Pancreas (tissue), 10 donors: ENCODE measurements at places on chromosomes 11 and 22.
A peak's percentile ranks its signal among the peaks of the same experiment; 100 is the strongest.

DNA sequence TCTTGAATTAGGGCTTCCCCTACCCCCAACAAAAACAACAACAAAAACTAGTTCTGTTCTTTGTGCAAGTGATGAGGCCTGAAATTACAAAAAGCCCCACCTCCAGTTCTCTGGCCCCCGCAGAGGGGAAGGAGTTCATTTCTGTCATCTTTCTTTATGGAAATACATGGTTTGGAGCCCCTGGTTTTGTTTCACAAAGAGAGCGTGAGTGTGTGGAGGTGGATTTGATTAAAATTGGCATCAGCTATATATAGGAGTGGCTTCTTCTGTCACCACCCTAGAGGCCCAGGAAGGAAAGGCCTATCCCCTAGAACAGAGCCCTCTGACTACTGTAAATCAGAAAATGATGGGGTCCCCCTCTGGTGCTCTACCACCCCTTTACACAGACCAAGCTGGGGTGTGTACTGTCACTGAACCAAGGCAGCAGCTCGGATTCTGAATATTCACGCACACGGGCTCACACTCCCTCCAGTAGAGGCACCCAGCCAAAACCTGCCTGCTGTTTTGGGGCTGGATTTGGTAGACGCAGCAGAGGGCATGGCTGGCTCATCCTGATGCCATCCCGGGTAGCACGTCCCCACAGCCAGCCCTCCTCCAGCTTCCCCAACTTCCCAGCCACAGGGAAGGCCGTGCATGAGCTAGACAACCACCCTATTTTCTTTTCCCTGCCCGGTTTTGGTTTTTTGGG lies 19.4 kb downstream of the RCOR2 start:
- peaks cover 10% of the 10 kb centered on the region for H3K4me1 ChIP-seq
- no peak for DNase-seq
- H3K36me3 ChIP-seq = peaks cover 17% of the 10 kb centered on the region
- no peaks in the 10 kb centered on the region for H3K27me3 ChIP-seq
- H3K4me3 ChIP-seq = no peak overlapping the region

DNA sequence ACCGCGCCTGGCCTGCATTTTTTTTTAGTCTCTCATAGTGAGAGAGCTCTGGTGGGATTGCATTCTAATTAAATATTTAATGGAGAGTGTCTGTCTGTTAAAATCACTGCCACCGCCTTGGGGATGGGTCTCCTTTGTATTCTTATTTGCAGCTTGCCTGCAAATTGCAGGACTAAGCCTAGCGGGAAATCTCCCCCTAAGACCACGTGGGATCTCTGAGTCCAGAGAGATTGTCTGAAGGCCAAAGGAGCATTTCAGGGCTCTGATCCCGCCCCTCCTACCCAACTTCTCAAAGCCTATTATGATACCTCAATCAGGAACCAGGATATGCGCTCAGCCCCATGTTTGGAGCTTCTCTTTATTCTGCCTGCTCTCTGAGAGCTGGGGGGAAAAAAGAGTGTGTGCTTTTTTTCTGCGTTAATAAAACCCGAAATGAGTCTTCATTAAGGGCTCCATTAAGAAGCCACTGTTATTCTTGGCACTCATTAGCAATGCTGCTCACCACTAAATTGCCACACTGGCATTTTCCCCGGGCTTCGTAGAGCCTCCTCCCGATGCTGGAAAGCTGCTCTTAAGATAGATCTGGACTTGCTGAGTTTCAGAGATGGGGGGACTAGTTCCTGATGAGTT lies 92.9 kb upstream of the THY1 start:
- no peaks in the 10 kb centered on the region for H3K4me1 ChIP-seq
- H3K36me3 ChIP-seq = no peaks in the 10 kb centered on the region
- no peak overlapping the region for H3K4me3 ChIP-seq

- H3K27me3 ChIP-seq = no peaks in the 10 kb centered on the region
- H3K4me1 ChIP-seq = no peaks in the 10 kb centered on the region
- H3K4me3 ChIP-seq = no peak overlapping the region
- DNase-seq = no peak
Measured at GRCh38 chr11:7498193-7498592, 12.9 kb downstream of the OLFML1 start.

DNA sequence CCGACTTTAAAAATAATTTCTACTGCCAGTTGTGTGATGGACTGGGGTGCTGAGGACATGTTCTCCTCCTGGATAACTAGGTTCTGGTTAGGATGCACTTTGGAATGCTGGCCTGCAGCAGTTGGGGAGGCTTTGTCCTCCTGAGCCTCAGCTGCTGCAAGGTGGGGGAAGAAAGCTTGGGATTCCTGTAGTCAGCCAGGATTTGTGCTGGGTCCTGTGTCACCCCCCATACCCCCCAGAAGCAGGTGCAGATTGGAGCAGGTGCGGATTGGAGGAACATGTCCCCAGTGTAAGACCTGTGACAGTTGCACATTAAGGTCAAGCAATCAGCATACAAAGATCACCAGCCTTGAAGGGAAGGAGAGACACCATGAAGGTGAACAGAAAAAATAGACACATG lies 51.1 kb downstream of the MED15 start:
- H3K27me3 ChIP-seq = no peaks in the 10 kb centered on the region
- no peak overlapping the region for H3K4me3 ChIP-seq
- no peaks in the 10 kb centered on the region for H3K36me3 ChIP-seq
- no peak overlapping the region for H3K27ac ChIP-seq
- peaks cover 11% of the 10 kb centered on the region for H3K4me1 ChIP-seq

- no peaks in the 10 kb centered on the region for H3K27me3 ChIP-seq
- H3K4me1 ChIP-seq = no peaks in the 10 kb centered on the region
- no peak overlapping the region for H3K27ac ChIP-seq
- no peaks in the 10 kb centered on the region for H3K36me3 ChIP-seq
Measured at GRCh38 chr11:104763930-104764709, 134.1 kb downstream of the CASP12 start.

DNA sequence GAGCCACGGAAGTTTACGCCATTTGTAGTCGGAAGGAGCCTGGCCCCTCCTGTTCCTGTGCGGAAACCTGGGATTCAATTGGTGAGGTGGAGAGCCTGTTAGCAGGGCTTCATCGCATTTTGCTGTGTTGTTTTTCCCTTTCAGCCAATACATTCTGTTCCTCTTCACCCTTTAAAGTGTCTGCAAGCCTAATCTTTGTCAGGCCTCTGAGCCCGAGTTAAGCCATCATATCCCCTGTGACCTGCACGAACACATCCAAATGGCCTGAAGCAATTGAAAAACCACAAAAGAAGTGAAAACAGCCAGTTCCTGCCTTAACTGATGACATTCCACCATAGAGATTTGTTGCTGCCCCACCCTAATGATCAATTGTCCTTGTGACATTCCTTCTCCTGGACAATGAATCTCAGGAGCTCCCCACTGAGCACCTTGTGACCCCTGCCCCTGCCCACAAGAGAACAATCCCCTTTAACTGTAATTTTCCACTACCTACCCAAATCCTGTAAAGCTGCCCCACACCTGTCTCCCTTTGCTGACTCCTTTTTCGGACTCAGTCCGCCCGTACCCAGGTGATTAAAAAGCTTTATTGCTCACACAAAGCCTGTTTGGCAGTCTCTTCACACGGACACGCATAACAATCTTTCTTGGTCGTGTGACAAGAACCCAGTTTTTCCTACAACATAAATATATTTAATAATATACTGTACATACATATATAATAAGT lies 37.1 kb upstream of the MMP12 start:
- H3K36me3 ChIP-seq = no peaks in the 10 kb centered on the region
- no peak overlapping the region for H3K27ac ChIP-seq
- no peak overlapping the region for H3K4me3 ChIP-seq
- H3K27me3 ChIP-seq = no peaks in the 10 kb centered on the region
- DNase-seq = no peak

- no peak for DNase-seq
- H3K4me3 ChIP-seq = no peak overlapping the region
- H3K27me3 ChIP-seq = no peaks in the 10 kb centered on the region
- no peaks in the 10 kb centered on the region for H3K36me3 ChIP-seq
- no peak overlapping the region for H3K27ac ChIP-seq
Measured at GRCh38 chr11:105202844-105203548, 63.4 kb upstream of the CARD18 start.

GRCh38 chr11:16902182-16902581 lies 112.0 kb downstream of the PLEKHA7 start:
- peaks cover 4% of the 10 kb centered on the region for H3K4me1 ChIP-seq
- H3K27ac ChIP-seq = no peak overlapping the region
- no peaks in the 10 kb centered on the region for H3K27me3 ChIP-seq
- no peak overlapping the region for H3K4me3 ChIP-seq

GRCh38 chr11:75597636-75598035 lies 35.6 kb downstream of the SERPINH1 start:
- no peaks in the 10 kb centered on the region for H3K4me1 ChIP-seq
- H3K27ac ChIP-seq = no peak overlapping the region
- no peak overlapping the region for H3K4me3 ChIP-seq

DNA sequence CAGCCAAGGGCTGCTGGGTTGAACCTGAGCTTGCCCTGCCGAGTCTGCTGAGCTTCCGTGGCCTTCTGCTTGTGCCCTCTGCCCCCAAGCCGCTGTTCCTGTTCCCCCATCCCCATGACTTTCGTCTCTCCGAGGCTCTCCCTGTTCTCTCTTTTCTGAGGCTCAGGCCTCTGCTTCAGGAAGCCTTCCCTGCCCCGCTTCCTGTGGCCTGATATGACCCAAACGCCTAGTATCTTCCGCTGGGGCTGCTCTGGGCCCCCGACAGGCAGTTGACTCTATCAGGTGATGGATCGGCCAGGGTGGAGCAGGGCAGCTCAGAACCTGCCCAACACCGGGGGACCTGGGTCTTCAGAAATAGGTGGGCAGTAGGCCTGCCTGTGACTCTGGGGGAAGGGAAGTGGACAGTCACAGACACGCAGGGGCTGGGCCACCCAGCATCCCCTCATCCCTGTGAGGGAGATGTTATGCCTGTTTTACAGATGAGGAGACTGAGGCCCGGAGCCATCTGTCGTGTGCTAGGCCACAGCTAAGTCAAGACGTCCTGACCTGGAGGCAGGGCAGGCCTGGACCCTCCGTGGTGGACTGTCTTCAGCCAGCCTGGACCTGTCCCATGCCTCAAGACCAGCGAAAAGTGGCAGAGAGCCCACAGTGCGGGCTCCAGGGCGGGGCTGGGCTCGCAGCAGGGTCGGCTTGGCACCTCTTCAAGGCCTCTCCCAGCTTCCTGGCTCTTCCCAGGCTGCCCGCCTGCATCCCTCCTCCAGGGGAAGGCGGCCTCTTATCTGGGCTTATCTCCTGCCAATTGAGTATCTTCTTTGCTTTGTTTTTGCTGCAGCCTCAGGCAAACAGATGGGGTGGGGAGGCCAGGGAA lies 16.2 kb downstream of the BAD start:
- no peaks in the 10 kb centered on the region for H3K4me1 ChIP-seq
- DNase-seq = peak; percentile 77
- no peak overlapping the region for H3K4me3 ChIP-seq
- H3K36me3 ChIP-seq = no peaks in the 10 kb centered on the region
- no peaks in the 10 kb centered on the region for H3K27me3 ChIP-seq

- no peak for DNase-seq
- no peaks in the 10 kb centered on the region for H3K27me3 ChIP-seq
- no peak overlapping the region for H3K4me3 ChIP-seq
- H3K36me3 ChIP-seq = no peaks in the 10 kb centered on the region
Measured at GRCh38 chr22:32572741-32573500, 98.3 kb downstream of the FBXO7 start.

DNA sequence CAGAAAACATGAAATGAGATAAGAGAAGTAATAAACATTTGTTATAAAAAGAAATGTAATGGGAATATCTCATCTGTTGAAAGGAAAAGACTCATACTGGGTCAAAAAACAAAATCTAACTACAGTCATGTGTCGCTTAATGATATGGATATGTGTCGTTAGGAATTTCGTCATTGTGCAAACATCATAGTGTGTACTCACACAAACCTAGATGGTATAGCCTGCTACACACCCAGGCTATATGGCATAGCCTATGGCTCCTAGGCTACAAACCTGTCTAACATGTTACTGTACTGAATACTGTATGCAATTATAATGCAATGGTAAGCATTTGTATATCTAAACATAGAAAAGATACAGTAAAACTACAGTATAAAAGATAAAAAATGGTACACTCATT lies 89.8 kb upstream of the ZC3H12C start:
- H3K27me3 ChIP-seq = no peaks in the 10 kb centered on the region
- no peak for DNase-seq
- H3K4me1 ChIP-seq = no peaks in the 10 kb centered on the region
- no peaks in the 10 kb centered on the region for H3K36me3 ChIP-seq
- H3K27ac ChIP-seq = no peak overlapping the region
- H3K4me3 ChIP-seq = no peak overlapping the region

DNA sequence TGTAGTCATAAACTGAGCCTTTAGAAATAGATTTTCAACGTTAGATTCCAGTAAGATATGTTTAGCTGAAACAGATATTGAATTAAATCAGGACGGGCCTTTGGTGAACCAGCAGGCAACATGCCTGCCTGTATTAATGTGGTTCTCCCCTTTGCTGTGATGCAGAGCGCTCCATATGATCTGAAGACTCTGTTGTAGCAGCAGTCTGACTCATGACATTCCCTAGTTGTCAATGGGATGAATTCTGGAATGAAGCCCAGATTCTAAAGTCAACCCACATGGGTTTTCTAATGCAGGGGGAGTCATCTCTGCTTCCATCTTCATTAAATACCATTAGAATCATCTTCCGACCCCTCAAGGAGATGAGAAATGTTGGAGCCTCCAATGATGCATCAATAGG lies 864.5 kb downstream of the NTM start:
- H3K4me3 ChIP-seq = no peak overlapping the region
- no peaks in the 10 kb centered on the region for H3K27me3 ChIP-seq
- DNase-seq = no peak
- H3K4me1 ChIP-seq = no peaks in the 10 kb centered on the region
- H3K27ac ChIP-seq = no peak overlapping the region
- H3K36me3 ChIP-seq = no peaks in the 10 kb centered on the region

DNA sequence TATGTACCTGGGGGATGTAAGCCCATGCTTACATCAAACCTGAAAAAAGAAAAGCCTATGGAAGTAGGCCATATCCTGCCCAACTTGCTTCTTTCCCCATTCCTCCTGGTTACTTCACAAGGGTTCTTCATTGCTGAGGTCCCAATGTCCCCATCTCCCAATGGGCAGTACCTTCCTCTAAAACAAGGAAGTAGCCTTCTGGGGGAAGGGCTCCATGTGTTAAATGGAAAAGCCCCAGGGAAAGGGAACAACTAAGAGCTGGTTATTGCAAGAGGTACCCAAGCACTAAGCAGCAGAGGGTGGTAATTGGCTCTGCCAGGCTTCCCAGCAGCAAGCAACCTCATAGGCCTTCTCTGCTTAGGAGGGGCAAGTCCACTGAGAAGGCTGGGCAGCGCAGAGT lies 11.3 kb downstream of the TMEM216 start:
- no peak overlapping the region for H3K27ac ChIP-seq
- no peak overlapping the region for H3K4me3 ChIP-seq
- H3K4me1 ChIP-seq = no peaks in the 10 kb centered on the region
- peaks cover 12% of the 10 kb centered on the region for H3K36me3 ChIP-seq
- no peaks in the 10 kb centered on the region for H3K27me3 ChIP-seq
- no peak for DNase-seq
